ENCODE measurements at places on chromosomes 4 and X. TPM values are rescaled to one million over a fixed set of nuclear protein-coding genes. Genes with fewer than 3 reads are reported as not detected.

Gene TBCK
- total RNA-seq = 49.9 TPM

DNA sequence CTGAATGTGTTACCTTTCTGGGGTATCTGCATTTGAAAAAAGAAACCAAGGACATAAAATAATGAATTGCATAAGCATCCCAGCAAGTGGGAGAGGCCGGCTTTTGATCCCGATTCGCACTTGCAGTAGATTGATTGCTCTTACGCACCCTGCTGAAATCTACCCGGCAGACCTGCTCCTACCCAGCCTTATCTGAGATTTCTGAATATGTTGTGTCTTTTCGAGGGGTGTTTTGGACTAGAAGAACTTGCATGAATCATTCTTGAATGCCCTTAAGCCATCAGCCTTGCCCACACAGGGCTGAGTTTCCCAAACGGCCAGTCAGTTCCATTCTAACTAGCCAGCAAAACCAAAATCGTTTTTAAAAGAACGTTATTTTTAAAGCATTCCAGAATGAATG is 174.4 kb upstream of the BCOR start:
- DNase-seq = no peak
- H3K27me3 ChIP-seq = no peaks in the 10 kb centered on the region
- H3K27ac ChIP-seq = no peak overlapping the region
- peaks cover 30% of the 10 kb centered on the region for H3K4me1 ChIP-seq
- H3K4me3 ChIP-seq = no peak overlapping the region
- no peaks in the 10 kb centered on the region for H3K36me3 ChIP-seq

GRCh38 chr4:37795581-37796195 is 30.8 kb upstream of the PGM2 start:
- H3K4me1 ChIP-seq = no peaks in the 10 kb centered on the region
- H3K27me3 ChIP-seq = peaks cover 30% of the 10 kb centered on the region
- H3K36me3 ChIP-seq = no peaks in the 10 kb centered on the region
- no peak overlapping the region for H3K27ac ChIP-seq

DNA sequence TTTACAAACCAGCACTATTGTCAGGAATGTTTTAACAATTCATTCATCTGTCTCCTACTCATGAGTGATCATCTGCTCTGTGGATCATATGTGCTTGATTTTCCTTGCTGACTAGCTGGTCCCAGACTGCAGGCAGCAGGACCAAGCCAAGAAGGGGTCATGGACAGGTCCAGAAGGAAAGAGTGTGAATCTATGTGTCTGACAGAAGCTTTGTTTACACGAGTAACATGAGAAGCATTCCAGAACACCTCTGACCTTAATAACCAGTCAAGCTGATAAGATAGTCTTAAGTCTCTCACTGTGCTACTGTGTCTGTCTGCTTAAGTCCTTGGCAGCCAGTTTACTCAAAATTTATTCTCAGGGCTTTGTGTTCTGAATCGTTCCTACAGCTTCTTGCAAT is 39.0 kb downstream of the GUCY1A1 start:
- H3K27ac ChIP-seq = no peak overlapping the region
- peaks cover 7% of the 10 kb centered on the region for H3K4me1 ChIP-seq
- DNase-seq = no peak
- no peak overlapping the region for H3K4me3 ChIP-seq

DNA sequence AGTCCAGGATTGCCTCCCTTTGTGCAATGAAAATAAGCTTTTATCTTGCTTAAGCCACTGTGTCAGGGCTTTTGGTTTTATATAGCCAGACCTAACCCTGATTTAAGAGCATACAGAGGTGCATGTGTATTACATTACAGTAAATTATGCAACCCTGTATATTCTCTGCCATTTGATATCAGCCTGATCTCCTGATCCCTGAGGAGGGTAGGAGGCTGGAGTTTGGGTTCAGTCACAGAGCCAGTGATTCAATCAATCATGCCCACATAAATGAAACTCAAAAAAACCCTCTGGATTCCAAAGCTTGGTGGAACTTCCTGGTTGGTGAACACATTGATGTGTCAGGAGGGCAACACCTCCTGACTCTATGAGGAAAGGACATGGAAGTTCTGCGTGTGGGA is 7.3 kb upstream of the KLHL8 start:
- H3K27ac ChIP-seq = no peak overlapping the region
- no peak for DNase-seq
- H3K27me3 ChIP-seq = peaks cover 26% of the 10 kb centered on the region
- H3K4me3 ChIP-seq = no peak overlapping the region
- no peaks in the 10 kb centered on the region for H3K36me3 ChIP-seq
- H3K4me1 ChIP-seq = no peaks in the 10 kb centered on the region

DNA sequence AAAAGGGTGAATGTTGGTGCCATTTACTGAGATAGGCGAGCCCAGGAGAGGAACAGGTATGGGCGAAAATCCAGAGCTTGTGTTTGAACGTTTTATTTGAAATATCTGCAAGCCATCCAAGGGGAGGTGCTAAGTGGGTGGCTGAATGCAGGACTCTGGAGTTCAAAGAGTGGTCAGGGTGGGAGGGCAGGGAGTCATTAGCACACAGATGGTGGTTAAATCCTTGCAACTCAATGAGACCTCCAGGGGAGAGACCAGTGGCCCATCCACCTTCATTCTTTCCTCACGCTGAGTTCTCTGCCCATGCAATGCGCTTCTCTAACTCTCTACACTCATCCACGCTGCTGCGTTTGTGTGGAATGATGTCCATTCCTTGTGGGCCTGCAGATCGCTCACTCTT is 101.1 kb downstream of the VCX3B start:
- DNase-seq = no peak
- H3K27ac ChIP-seq = no peak overlapping the region
- H3K4me3 ChIP-seq = no peak overlapping the region
- H3K36me3 ChIP-seq = no peaks in the 10 kb centered on the region
- no peaks in the 10 kb centered on the region for H3K4me1 ChIP-seq

DNA sequence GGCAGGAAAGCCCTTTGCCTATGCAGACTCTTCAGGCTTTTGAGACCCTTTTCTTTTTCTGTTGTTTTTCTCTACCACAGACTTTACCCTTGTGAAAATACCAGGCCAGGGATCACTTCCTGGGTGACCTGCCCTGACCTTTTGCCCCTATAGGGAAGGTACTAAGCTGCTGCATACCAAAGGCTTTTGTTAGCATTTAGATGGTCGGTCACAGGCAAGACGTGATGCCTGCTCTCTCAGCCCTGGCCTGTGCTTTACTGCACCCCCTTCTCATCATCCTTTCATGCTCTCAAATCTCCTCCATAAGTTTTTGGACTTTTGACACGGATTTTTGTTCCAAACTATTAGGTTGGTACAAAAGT is 98.2 kb downstream of the ARHGAP10 start:
- no peak overlapping the region for H3K4me3 ChIP-seq
- no peak for DNase-seq
- no peaks in the 10 kb centered on the region for H3K27me3 ChIP-seq
- peaks cover 45% of the 10 kb centered on the region for H3K36me3 ChIP-seq

DNA sequence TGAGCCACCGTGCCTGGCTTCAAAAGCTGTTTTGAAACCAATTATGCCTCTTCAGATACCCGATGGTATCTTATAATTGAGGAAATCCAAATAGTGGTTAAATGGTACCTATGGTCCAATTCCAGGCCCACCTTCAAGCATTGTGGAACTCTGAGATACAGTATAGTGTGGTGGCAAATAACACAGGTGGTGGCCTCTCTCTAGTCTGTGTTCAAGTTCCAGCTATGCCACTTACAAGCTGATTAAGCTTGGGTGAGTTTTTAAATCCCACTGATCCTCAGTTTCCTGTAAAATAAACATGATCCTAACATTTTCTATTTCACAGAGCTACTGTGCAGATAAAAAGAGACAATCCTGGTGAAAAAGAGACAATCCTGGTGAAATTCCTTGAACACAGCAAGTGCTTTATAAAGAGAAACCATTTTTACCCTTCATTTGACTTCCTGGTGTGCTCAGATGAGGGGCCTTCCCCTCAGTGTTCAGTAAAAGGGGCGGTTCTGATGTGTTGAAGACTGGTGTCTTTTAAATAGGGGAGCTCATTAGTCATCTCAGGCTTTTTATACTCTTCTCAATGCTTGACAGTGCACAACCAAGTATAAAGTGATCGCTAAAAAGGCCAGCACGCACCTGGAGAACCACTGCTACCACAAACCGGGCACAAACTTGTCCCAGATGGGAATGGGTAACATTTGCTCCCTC is 30.8 kb upstream of the CD40LG start:
- H3K4me3 ChIP-seq = no peak overlapping the region
- no peaks in the 10 kb centered on the region for H3K36me3 ChIP-seq
- no peak overlapping the region for H3K27ac ChIP-seq
- no peaks in the 10 kb centered on the region for H3K27me3 ChIP-seq

DNA sequence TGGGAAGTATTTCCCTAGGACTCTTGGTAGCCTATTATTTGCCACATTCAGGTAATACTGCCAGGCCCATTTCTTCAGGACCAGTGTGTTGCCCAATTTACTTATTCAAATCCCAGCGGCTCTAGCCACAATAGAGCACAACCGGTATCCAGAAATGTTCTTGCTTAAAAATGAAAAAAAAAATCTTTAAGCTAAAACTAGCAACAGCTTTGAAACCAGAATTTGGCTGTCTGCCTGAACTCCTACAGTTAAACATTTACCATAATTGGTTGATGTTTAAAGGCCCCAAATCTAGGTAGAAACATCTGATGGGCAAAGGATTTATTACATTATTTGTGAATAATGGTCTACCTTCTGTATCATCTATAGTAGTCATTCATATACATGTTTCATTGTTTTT is 930 bp upstream of the SLITRK4 start:
- H3K4me1 ChIP-seq = peaks cover 9% of the 10 kb centered on the region
- peaks cover 22% of the 10 kb centered on the region for H3K27me3 ChIP-seq
- H3K36me3 ChIP-seq = no peaks in the 10 kb centered on the region
- no peak for DNase-seq
- H3K4me3 ChIP-seq = no peak overlapping the region

DNA sequence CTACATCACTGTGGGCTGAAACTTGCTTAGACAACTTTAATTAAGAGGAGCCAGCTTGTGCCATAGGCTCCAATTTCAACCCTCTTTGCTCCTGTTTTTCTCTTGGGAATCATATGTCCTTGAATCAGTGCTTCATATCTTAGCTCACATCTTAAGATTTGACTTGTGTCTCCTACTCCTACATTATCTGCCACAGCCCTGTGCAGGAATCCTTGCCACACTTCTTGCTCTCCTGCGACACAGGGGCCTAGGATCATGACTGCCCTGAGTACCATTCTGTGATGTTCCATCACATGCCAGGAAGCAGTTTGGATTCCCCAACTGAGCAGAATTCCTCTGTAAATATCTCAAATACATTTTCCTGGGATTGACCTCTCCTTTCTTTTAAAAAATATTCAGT is 36.4 kb downstream of the ARSJ start:
- no peaks in the 10 kb centered on the region for H3K27me3 ChIP-seq
- H3K4me1 ChIP-seq = peaks cover 52% of the 10 kb centered on the region
- no peak overlapping the region for H3K4me3 ChIP-seq

GRCh38 chr4:180101348-180102083 is 2141.7 kb upstream of the TENM3 start:
- H3K4me3 ChIP-seq = no peak overlapping the region
- H3K36me3 ChIP-seq = no peaks in the 10 kb centered on the region
- H3K27me3 ChIP-seq = no peaks in the 10 kb centered on the region
- no peaks in the 10 kb centered on the region for H3K4me1 ChIP-seq
- DNase-seq = peak; percentile 83
- H3K27ac ChIP-seq = no peak overlapping the region

Data from osteocyte (in vitro differentiated cells).